ENCODE measurements at places on chromosomes 12 and 14.
A peak's percentile ranks its signal among the peaks of the same experiment; 100 is the strongest.

- no peak for DNase-seq
Measured at GRCh38 chr12:98388126-98388525, 127.3 kb upstream of the TMPO start.

GRCh38 chr12:118467641-118468305 is 91.4 kb downstream of the SUDS3 start:
- no peak for DNase-seq

GRCh38 chr12:16350682-16351081 is 3.2 kb downstream of the MGST1 start:
- no peak for DNase-seq

GRCh38 chr14:60294411-60295069 is 45.5 kb downstream of the PPM1A start:
- peak; percentile 32 for DNase-seq

GRCh38 chr12:98369581-98369980 is 145.8 kb upstream of the TMPO start:
- peak; percentile 40 for DNase-seq

- peak; percentile 86 for DNase-seq
Measured at GRCh38 chr12:85280165-85280983, at the start of gene ALX1. Gene ALX1 (plus strand): TSS chr12:85280220. CDS start chr12:85280262, 42 bp downstream.

- DNase-seq = no peak
Measured at GRCh38 chr12:96171905-96172304, 22.3 kb upstream of the ELK3 start.

DNA sequence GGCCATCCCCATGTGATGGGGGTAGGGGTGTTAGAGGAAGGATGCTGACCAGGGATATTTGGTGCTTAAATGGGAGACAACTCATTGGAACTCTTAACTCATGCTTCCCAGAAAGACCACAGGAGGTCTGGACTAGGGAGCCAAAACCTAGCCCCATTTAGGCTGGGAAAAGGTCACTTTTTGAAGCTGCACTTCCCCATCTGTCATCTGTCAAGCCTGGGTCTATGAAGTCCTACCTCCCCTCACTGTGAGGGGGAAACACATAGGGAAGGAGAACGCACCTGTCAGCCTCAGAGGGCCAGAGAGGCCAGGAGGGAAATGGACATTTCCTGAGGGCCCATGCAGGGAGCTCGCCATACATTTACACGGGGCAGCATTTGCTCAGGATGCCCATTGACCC is 321.0 kb downstream of the BCL11B start:
- DNase-seq = no peak

DNA sequence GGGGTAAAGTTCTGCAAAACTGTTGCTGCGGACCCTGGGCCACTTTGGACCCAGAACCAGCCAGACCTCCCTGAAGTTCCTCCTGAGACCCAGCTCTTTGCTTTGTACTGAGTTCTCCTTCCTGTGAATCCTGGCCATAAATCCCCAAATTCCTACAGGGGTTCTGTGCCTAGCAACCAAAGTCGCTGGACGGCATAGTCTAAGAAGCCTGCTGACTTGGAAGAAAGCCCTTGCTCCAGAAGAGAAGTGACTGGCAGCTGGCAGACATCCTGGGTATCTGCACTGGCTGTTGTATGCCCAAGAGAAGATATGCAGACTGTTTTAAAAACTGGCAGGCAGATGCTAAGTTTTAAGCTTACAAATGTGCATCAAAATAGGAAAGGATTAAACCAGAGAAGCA is 99.9 kb upstream of the SLC24A4 start:
- no peak for DNase-seq

DNA sequence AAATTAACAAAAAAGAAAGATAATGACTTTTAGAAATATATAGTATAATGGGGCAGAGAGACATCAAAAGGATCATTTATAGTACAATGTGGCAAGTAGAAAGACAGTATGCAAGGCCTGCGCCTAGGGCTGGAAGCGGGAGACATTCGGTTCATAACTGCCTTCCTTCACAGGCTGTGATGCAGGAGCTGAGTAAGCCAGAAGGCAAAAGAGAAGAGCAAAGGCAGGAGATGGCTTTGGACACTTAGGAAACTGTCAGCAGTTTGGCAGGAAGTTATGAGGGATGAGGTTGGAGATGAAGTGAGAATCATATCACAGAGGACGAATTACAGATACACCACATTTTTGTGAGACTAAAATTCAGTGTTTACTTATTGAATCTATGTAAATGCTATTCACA is 97.8 kb downstream of the EPS8 start:
- DNase-seq = no peak

GRCh38 chr14:31659278-31659677 is 98.1 kb downstream of the NUBPL start:
- no peak for DNase-seq

- DNase-seq = no peak
Measured at GRCh38 chr12:75589801-75590200, 78.4 kb upstream of the KRR1 start.

GRCh38 chr12:79082595-79082994 is 218.0 kb downstream of the SYT1 start:
- no peak for DNase-seq

DNA sequence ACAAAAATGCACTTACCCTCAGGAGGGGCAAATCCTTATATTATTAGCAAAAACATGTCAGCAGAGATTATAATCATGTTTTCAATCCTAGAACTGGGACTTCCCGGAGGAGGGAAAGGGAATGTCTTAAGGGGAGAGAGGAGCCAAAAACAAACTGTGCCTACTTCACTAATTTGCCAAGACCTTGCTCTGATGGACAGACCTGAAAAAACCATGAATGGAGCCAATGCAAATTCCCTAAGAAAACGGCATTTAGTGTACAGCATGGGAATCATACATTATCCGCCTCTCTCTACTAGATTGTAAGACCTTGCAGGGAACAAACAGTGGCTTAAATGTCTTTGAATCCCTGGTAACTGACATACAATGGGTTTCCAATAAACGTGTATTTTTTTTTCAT is 70.4 kb downstream of the NTN4 start:
- DNase-seq = no peak

GRCh38 chr14:88023658-88024187 is 18.8 kb downstream of the GPR65 start:
- no peak for DNase-seq

DNA sequence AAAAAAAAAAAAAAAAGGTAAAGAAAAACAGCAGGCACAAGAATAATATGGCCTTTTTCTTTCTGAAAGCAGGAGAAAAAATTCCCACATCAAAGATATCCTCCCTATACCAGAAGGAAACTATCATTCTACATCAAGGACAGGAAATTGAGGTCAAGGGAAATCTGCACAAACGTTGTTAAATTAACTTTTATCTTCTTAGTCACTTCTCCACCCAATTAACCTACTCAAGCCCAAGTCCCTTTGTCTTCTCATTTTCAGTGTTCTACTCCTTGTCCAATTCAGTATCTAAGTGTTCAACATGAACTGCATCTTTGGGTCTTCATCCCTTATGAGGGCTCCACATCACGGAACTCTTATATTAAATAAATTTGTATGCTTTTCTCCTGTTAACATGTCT is 15.7 kb downstream of the NDUFA12 start:
- no peak for DNase-seq

DNA sequence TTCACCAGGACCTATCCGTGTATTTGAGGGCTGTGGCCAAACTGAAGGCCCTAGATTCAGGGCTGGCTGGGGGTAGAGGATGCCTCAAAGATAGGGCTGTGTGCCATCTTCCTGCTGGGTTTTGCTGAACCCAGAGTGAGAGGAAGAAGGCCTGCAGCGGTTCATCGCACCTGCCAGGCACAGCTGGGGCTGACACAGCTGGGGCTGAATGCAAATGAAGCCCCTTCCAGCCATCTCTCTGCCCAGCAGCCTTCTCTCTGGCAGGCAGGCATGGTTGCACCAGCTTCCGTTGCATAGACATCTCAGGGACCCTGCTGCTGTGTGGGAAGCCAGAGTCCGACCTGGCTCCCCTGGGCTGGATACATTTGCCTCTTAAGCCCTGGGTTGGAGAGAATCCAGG is 152.4 kb downstream of the TSPAN9 start:
- no peak for DNase-seq

GRCh38 chr12:50258167-50258551 is 25.2 kb downstream of the LIMA1 start:
- DNase-seq = no peak

DNA sequence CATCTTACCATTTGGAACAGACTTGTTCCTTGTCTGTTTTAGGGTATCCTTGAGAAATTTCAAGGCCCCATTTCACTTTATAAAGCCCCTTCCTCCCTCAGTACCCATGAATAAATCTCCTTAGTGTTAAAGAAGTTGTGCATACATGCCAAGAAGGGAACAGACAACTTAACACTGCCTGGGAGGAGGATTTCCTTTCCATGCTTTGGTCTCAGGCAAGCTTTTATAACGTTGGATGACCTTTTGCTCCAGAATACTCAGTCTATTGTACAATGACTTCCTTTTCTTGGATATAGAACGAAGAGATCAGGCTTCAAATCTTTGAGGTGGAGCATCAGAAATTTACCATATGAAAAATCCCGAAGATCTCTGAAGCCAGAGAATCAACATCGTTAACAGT is 551.4 kb downstream of the PRKD1 start:
- DNase-seq = peak; percentile 36

DNA sequence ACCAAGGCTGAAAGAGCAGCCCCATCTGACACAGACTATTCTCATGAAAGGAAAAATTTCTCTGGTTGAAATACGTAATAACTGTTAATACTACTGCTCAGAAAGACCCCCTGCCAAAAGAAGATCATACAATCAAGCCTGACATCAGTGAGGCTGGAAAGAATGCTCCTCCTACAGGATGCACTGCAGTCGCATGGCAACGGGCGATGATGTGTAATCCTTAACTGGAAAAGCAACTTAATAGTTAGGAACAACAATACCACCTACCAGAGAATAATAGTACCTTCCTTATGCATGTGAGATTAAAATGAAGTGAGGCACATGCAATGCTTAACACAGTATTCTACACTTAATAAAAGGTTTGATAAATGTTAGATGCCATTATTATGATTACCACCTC is 1.2 kb upstream of the GOLGA5 start:
- no peak for DNase-seq

- no peak for DNase-seq
Measured at GRCh38 chr14:92953526-92953925, 30.6 kb downstream of the CHGA start.

DNA sequence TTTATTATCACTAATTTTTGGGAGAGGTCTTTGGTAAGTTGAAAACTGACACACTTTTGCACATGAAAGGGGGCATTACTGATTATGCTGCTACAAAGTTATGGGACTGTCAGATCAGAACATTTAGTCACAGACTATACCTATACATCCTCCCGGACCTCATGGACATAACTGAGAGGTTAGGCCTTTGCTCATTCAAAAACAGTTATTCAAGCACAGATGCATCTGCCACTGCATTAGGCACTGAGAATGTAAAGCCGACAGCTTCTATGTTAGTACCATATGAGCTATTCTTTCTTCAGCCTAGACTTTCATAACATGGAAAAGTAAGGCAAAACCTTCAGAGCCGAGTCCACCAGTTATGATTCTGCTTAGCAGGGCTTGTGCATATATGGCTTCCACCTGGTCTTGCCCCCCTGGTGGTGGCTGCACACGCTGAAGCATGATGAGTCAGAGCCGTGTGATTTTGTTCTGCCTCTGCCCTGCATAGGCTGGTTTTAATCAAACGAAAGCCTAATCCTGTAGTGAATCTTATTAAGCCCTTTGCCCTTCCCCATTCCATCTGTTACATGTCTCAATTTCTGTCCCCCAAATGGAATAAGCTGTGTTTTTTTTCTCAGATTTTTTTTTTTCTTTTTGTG is 21.8 kb upstream of the RNU6-8 start:
- peak; percentile 6 for DNase-seq

GRCh38 chr12:56189099-56189917 is at the start of gene SMARCC2:
Gene SMARCC2 (minus strand): TSS chr12:56189483. CDS start chr12:56189461, 22 bp downstream.
- DNase-seq = peak; percentile 88

GRCh38 chr14:67882986-67883555 is 63.5 kb downstream of the RAD51B start:
- DNase-seq = no peak

DNA sequence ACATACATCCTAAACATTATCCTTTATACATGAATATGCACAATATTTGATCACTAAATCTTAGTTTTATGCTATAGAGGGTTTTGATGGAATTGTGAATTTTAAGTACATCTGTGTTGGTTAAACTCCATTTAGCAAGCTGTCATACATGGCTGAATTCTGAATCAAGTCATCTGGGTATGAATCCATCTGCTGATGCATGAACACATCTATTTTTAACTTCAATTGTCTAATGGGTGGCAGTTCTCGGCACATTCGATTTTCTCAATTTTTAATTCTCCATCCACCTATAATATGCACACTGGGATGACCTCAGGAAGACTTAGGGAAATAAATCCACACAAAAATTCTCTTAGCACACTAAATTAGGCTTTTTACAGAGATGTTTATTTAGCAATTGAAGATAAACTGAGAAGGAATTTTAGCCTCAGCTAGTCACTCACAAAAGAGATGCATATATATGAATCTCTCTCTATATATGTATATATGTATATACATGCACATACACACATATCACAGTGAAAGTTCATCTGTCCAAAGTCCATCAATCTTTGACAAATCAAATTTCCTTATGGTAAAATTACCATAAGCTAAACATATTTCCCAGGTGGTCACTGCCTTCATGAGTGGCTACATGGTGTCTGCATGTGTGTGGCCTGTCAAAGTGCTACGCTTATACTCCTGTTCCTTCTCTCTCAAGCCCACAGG is 44.5 kb upstream of the VPS33A start:
- DNase-seq = no peak

DNA sequence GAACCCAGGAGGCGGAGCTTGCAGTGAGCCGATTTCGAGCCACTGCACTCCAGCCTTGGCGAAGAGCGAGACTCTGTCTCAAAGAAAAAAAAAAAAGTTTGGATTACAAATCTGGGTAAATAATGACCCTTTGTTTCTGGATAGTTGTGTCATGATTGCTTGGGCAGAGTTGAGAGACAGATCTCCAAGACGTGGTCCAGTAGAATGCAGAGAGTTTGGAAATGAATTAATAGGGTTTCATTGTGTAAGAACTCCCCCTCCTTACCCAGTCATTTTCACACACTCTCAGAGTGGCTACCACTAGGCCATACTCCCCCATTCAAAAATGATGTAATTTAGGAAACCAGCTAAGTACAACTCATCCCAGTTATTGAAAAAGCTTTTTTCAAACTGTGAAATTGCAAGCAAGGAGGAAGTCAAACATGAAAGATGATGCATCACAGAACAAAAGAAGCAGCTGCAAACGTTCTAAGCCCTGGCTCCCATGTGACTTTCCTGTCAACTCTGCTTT is 1331.9 kb downstream of the AACS start:
- DNase-seq = no peak

DNA sequence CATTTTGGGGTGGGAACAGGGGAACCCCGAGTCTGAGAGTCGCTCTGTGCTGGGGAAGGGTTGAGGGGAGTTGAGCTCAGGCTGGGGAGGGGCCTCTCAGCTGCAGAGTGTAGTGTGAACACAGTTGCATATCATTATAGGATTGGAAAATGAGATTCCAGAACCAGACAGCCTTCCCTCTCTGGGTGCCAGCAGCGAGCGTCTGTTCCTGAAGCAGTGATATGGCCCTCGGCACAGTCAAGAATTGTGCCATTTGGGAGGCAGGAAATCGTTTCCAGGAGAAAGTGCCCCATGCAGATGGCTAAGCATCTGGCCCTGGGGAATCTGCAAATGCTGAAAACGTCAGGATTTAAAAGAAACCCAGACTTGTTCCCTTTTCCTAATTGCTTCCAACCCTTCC is 70.4 kb upstream of the SFSWAP start:
- peak; percentile 0 for DNase-seq

Data from endothelial cell of umbilical vein (primary cell).